Diencephalon (tissue), 1 donor: ENCODE measurements at places on chromosomes 16 and 17. TPM values are rescaled to one million over a fixed set of nuclear protein-coding genes. Genes with fewer than 3 reads are reported as not detected.

FBXW10 gene
- 0.23 TPM for total RNA-seq

RND2 gene
- total RNA-seq: 28.4 TPM

IGSF6 gene
- 5.8 TPM for total RNA-seq

BRIP1 gene
- total RNA-seq: 7.6 TPM

GINS2 gene
- 5.8 TPM for total RNA-seq

SOX8 gene
- total RNA-seq: 49.4 TPM

SLC16A13 gene
- total RNA-seq: 0.92 TPM

CACNG1 gene
- total RNA-seq: 0.23 TPM

DPEP1 gene
- 4.6 TPM for total RNA-seq

NHLRC4 gene
- total RNA-seq: 0.69 TPM

ABCA9 gene
- 8.8 TPM for total RNA-seq

FOXJ1 gene
- 21.7 TPM for total RNA-seq

SDR42E1 gene
- 2.1 TPM for total RNA-seq

TTLL6 gene
- 0.46 TPM for total RNA-seq

C17orf100 gene
- total RNA-seq: 5.3 TPM

STH gene
- 6.0 TPM for total RNA-seq

SCNN1B gene
- total RNA-seq: 0.23 TPM

SHISA6 gene
- 11.8 TPM for total RNA-seq

DCAF7 gene
- 51.0 TPM for total RNA-seq

POLR2C gene
- 60.2 TPM for total RNA-seq

KRTAP1-5 gene
- total RNA-seq: not detected

CNTNAP1 gene
- 31.6 TPM for total RNA-seq

RAPGEFL1 gene
- 23.8 TPM for total RNA-seq

SLC6A2 gene
- total RNA-seq: not detected

ZNF597 gene
- 4.6 TPM for total RNA-seq

CTRB2 gene
- total RNA-seq: not detected

LGALS9B gene
- not detected for total RNA-seq

HSF5 gene
- 0.23 TPM for total RNA-seq

PRAC2 gene
- total RNA-seq: not detected

AATF gene
- 19.6 TPM for total RNA-seq

CPPED1 gene
- total RNA-seq: 9.0 TPM

CMTM2 gene
- total RNA-seq: not detected

CHST5 gene
- total RNA-seq: 0.92 TPM

G6PC1 gene
- total RNA-seq: under 0.01 TPM

TNFRSF17 gene
- 3.9 TPM for total RNA-seq

C16orf96 gene
- 0.46 TPM for total RNA-seq

LRRC75A gene
- 9.0 TPM for total RNA-seq

GAA gene
- 17.1 TPM for total RNA-seq

AANAT gene
- not detected for total RNA-seq

GUCY2D gene
- total RNA-seq: not detected

CSNK2A2 gene
- 33.4 TPM for total RNA-seq

KRT34 gene
- total RNA-seq: not detected

MT1E gene
- total RNA-seq: 9.9 TPM

MT2A gene
- 5.1 TPM for total RNA-seq

BIRC5 gene
- total RNA-seq: 11.5 TPM

EVPLL gene
- total RNA-seq: 0.69 TPM

GAST gene
- total RNA-seq: not detected

SLC13A2 gene
- total RNA-seq: not detected

ZG16 gene
- not detected for total RNA-seq

PPM1E gene
- total RNA-seq: 81.0 TPM

KCNAB3 gene
- 3.7 TPM for total RNA-seq

RNF157 gene
- 42.2 TPM for total RNA-seq

GJD3 gene
- total RNA-seq: not detected

ACSM2A gene
- not detected for total RNA-seq

RPTOR gene
- total RNA-seq: 21.2 TPM

AFMID gene
- total RNA-seq: 34.4 TPM

MYO1D gene
- total RNA-seq: 51.2 TPM

KRTAP2-4 gene
- not detected for total RNA-seq

TAT gene
- not detected for total RNA-seq
